H1 (cell line): ENCODE measurements at places on chromosomes 7 and 10. TPM values are rescaled to one million over a fixed set of nuclear protein-coding genes. Genes with fewer than 3 reads are reported as not detected.

Gene SEMA3D
- total RNA-seq = 3.5 and 4.1 TPM in 2 replicates

Gene TCAF2
- total RNA-seq = 0.20 and 0.31 TPM in 2 replicates

Gene ORC5
- total RNA-seq = 19.6 and 19.9 TPM in 2 replicates

Gene KCNH2
- total RNA-seq = 7.7 and 8.0 TPM in 2 replicates

Gene FRMD4A
- total RNA-seq = 37.2 and 39.6 TPM in 2 replicates

Gene HOXA4
- total RNA-seq = not detected in 2 replicates

Gene CAV2
- total RNA-seq = 4.7 and 6.4 TPM in 2 replicates

- H3K27ac ChIP-seq = no peak overlapping the region
- H3K4me1 ChIP-seq = 0 out of 2 replicates have a peak, but pooled peaks cover 2% of the 10 kb centered on the region
- peak; percentile 68 for DNase-seq
- no peak overlapping the region for H3K4me3 ChIP-seq
Observed at GRCh38 chr7:22110227-22110839, 164.6 kb upstream of the CDCA7L start.

DNA sequence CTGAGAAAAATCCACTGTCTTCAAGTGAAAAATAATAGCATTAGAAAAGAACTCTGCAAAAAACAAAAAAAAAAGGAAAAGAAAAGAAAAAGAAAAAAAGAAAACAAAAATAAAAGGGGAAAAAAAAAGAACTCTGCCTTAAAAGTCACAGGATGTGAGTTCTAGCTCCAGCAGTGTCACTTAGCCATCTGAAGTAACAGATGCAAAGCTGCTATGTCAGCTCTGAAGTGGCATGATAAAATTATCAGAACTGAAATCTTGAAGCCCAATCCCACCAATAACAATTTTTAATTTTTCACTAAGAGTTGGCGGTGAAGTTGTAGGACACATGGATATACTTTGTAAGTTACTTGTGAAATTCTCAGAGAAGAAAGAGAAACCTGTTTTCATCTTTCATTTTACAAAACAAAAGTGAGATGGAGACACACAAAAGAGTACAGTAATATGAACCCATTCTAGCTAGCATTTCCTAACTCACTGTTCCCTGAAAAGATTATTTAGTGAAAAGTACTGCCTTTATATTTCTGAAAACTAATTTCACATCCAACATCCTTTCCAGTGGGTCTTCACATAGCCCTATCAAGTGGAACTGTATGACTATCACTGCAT, 103.5 kb downstream of the ELAPOR2 start:
- H3K27ac ChIP-seq = no peak overlapping the region
- no peak for DNase-seq
- H3K4me1 ChIP-seq = no peaks in the 10 kb centered on the region
- H3K36me3 ChIP-seq = peaks cover 3% of the 10 kb centered on the region; the same call in 1 of the 2 replicates
- H3K4me3 ChIP-seq = no peak overlapping the region

DNA sequence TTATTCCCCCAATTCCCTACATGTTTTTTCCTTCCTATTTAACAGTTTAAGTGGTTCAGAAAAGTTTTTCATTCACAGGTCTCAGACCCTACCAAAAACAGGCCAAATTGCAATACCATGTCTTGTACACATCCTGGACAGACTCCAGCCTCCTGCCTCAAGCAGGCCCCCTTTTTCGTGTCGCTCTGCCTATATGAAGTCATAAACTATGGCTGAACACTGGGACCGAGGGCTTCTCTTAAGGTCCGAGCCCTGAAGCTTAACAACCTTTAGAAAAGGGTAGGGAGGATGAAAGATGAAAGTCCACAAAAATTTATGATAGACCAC, 1.4 kb downstream of the FBXW4 start:
- peak overlapping the region; percentile 74 for H3K4me3 ChIP-seq
- no peaks in the 10 kb centered on the region for H3K36me3 ChIP-seq
- no peaks in the 10 kb centered on the region for H3K27me3 ChIP-seq
- no peak for DNase-seq

DNA sequence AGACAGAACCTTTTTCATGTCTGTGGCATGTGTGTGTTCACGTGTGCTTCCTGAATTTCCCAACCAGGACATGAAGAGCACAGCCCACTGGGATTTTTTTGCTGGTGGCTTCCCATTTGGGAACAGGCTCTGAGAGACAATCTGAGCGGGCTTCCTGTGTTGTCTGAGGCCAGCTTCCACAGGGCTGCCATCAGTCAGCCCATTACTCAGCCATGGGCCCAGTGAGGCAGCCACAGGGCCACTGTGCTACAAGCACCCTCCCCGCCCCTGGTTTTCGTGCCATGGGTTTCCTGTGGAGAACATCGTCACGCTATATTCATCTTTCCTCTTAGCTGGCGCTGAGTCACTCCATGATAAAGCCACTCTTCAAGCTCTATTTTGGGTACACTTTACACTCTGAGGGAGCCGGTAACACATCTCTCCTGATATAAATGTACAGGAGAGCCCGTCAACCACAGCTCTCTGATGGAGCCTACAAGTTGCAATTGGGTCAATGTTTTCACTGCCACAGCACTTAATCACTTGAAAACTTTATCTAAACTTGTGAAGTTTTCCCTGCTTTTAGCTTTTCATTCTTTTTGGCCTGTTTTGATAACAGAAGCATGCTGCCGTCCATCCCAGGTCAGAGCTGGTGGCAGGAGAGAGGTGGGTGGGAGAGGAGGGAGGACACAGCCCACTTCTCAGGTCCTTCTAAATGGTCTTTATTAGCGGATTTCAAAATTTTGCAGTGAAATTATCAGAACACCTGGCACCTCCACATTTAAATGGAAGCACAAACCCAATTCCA, 96.9 kb downstream of the HIPK2 start:
- H3K36me3 ChIP-seq = no peaks in the 10 kb centered on the region
- no peaks in the 10 kb centered on the region for H3K27me3 ChIP-seq
- H3K4me3 ChIP-seq = no peak overlapping the region
- DNase-seq = no peak
- H3K27ac ChIP-seq = no peak overlapping the region
- peaks cover 2% of the 10 kb centered on the region; the same call in 1 of the 2 replicates for H3K4me1 ChIP-seq

- no peak overlapping the region for H3K4me3 ChIP-seq
- H3K27me3 ChIP-seq = no peaks in the 10 kb centered on the region
- H3K4me1 ChIP-seq = no peaks in the 10 kb centered on the region
- no peaks in the 10 kb centered on the region for H3K36me3 ChIP-seq
- no peak for DNase-seq
Observed at GRCh38 chr7:122588621-122589020, 110.3 kb downstream of the RNF133 start.

- no peak for DNase-seq
- H3K27me3 ChIP-seq = no peaks in the 10 kb centered on the region
- no peaks in the 10 kb centered on the region for H3K4me1 ChIP-seq
- H3K27ac ChIP-seq = no peak overlapping the region
- H3K4me3 ChIP-seq = no peak overlapping the region
Observed at GRCh38 chr10:775245-776075, 86.0 kb upstream of the DIP2C start.

- no peak for DNase-seq
- H3K36me3 ChIP-seq = no peaks in the 10 kb centered on the region
- H3K4me3 ChIP-seq = no peak overlapping the region
- no peaks in the 10 kb centered on the region for H3K4me1 ChIP-seq
- H3K27ac ChIP-seq = no peak overlapping the region
Observed at GRCh38 chr7:55273186-55273980, 91.8 kb upstream of the LANCL2 start.

- H3K36me3 ChIP-seq = no peaks in the 10 kb centered on the region
- no peak overlapping the region for H3K4me3 ChIP-seq
- DNase-seq = no peak
- H3K27ac ChIP-seq = no peak overlapping the region
- H3K27me3 ChIP-seq = no peaks in the 10 kb centered on the region
Observed at GRCh38 chr7:129535896-129536295, 33.6 kb downstream of the SMKR1 start.

- no peaks in the 10 kb centered on the region for H3K27me3 ChIP-seq
- H3K36me3 ChIP-seq = peaks cover 5% of the 10 kb centered on the region; the same call in 1 of the 2 replicates
- DNase-seq = no peak
- no peaks in the 10 kb centered on the region for H3K4me1 ChIP-seq
Observed at GRCh38 chr7:35869810-35870209, 69.0 kb downstream of the SEPTIN7 start.

GRCh38 chr10:89471110-89471809, 56.9 kb downstream of the IFIT5 start:
- H3K4me1 ChIP-seq = peaks cover 3% of the 10 kb centered on the region; the same call in 1 of the 2 replicates
- H3K36me3 ChIP-seq = no peaks in the 10 kb centered on the region
- no peak overlapping the region for H3K4me3 ChIP-seq
- DNase-seq = no peak
- H3K27me3 ChIP-seq = no peaks in the 10 kb centered on the region

GRCh38 chr10:89879121-89879520, 177.7 kb downstream of the KIF20B start:
- H3K4me1 ChIP-seq = no peaks in the 10 kb centered on the region
- H3K4me3 ChIP-seq = no peak overlapping the region
- no peak overlapping the region for H3K27ac ChIP-seq
- H3K36me3 ChIP-seq = no peaks in the 10 kb centered on the region

DNA sequence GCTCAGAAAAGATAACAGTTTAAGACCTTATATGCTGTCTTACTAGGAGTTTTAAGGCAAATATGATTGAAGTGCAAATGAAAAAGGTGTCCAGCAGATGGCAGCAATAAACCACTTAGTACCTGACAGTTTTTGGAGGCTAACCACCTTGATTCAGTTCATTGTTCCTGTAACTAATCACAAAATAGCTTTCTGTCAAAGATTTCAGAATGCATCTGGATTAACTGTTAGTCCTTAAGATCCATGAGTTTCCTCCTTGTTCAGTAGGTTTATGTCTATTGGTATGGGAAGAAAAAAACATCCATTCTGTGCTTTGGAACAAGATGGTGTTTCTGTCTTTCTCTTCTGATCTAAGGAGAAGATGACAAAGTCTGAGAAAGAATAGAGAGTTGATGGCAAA, 46.6 kb downstream of the CCSER2 start:
- DNase-seq = no peak
- no peak overlapping the region for H3K4me3 ChIP-seq
- H3K36me3 ChIP-seq = no peaks in the 10 kb centered on the region; the same call in 1 of the 2 replicates
- H3K27ac ChIP-seq = no peak overlapping the region
- no peaks in the 10 kb centered on the region for H3K27me3 ChIP-seq

DNA sequence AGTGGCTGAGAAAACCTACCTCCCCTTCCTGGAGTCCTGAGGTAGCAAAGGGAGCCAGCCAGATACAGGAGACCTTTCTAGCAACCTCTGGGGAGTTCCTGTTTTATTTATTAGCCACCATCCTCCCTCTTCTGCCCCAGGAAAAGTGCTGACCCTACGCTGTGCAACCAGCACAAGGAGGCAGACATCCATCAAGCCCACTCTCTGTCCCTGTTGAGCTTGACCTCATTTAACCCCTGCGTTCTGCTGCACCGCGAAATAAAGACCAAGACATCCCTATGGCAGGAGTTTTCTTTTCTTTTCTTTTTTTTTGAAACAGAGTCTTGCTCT, 25.3 kb upstream of the ANKRD2 start:
- no peak overlapping the region for H3K4me3 ChIP-seq
- H3K27ac ChIP-seq = no peak overlapping the region; the same call in 1 of the 2 replicates
- no peak for DNase-seq
- H3K4me1 ChIP-seq = peaks cover 22% of the 10 kb centered on the region

DNA sequence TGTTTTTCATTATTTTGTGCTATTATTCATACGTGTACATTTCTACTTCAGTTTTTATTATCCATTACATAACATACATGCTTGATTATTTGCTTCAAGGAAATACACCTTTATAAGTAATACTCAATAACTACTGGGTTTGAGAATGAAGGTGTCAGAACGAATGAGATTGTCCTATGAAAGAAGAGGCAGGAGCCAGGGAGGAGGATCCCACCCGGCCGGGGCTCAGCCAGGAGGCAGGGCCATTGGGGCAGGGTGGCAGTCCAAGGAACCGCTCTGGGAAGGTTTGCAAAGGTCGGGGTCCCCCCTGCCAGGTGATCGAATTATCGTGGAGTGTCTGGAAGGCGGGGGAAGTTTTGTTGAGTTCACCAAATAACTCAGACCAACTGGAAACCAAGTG, 9.1 kb downstream of the TRIM56 start:
- H3K36me3 ChIP-seq = peaks cover 3% of the 10 kb centered on the region; the same call in 1 of the 2 replicates
- H3K4me1 ChIP-seq = peaks cover 3% of the 10 kb centered on the region; the same call in 1 of the 2 replicates
- DNase-seq = no peak
- H3K27ac ChIP-seq = no peak overlapping the region
- H3K4me3 ChIP-seq = no peak overlapping the region

GRCh38 chr10:89651916-89652573, 7.0 kb upstream of the PANK1 start:
- no peaks in the 10 kb centered on the region for H3K27me3 ChIP-seq
- peaks cover 4% of the 10 kb centered on the region; the same call in 1 of the 2 replicates for H3K36me3 ChIP-seq
- no peak overlapping the region for H3K27ac ChIP-seq
- DNase-seq = no peak

GRCh38 chr10:27223964-27224363, 16.6 kb downstream of the ACBD5 start:
- H3K4me3 ChIP-seq = no peak overlapping the region
- no peak overlapping the region for H3K27ac ChIP-seq
- DNase-seq = no peak
- no peaks in the 10 kb centered on the region for H3K4me1 ChIP-seq
- peaks cover 5% of the 10 kb centered on the region; the same call in 1 of the 2 replicates for H3K36me3 ChIP-seq

DNA sequence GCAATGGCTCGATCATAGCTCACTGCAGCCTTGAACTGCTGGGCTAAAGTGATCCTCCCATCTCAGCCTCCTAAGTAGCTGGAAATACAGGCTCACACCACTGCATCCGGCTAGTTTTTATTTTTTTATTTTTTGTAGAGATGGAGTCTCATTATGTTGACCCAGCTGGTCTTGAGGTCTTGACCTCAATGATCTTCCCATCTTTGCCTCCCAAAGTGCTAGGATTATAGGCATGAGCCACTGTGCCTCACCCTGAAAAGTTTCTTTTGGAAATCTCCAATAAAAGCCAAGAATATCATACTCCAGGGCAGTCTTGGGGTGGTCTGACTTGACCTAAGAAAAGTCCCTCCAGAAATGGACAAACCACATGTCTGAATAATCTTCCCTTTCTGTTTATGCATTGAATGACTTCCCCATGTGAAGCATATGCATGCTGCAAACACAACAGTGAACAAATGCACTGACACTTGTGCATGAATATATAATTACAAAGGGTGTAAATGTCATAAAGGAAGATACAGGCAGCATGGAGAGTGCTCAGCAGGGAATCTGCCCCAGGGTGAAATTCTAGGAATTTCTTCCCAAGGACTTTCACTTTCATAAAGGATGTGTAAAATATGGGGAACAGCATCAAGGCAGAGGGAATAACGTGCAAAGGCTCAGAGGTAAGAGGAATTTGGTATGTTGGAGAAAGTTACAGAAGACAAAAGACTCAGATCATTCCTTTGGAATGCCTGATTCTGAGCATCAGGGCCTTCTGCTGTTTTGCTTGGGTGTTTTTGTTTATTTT, 142.4 kb upstream of the LYZL1 start:
- H3K36me3 ChIP-seq = no peaks in the 10 kb centered on the region
- H3K27me3 ChIP-seq = no peaks in the 10 kb centered on the region
- H3K4me3 ChIP-seq = no peak overlapping the region
- no peak overlapping the region for H3K27ac ChIP-seq

- no peaks in the 10 kb centered on the region for H3K36me3 ChIP-seq
- H3K4me1 ChIP-seq = 0 out of 2 replicates have a peak, but pooled peaks cover 2% of the 10 kb centered on the region
- DNase-seq = no peak
- no peak overlapping the region for H3K4me3 ChIP-seq
- no peaks in the 10 kb centered on the region for H3K27me3 ChIP-seq
- no peak overlapping the region for H3K27ac ChIP-seq
Observed at GRCh38 chr10:60096761-60097513, 190.6 kb upstream of the CCDC6 start.
